ENCODE measurements at places on chromosomes 11 and 22.

DNA sequence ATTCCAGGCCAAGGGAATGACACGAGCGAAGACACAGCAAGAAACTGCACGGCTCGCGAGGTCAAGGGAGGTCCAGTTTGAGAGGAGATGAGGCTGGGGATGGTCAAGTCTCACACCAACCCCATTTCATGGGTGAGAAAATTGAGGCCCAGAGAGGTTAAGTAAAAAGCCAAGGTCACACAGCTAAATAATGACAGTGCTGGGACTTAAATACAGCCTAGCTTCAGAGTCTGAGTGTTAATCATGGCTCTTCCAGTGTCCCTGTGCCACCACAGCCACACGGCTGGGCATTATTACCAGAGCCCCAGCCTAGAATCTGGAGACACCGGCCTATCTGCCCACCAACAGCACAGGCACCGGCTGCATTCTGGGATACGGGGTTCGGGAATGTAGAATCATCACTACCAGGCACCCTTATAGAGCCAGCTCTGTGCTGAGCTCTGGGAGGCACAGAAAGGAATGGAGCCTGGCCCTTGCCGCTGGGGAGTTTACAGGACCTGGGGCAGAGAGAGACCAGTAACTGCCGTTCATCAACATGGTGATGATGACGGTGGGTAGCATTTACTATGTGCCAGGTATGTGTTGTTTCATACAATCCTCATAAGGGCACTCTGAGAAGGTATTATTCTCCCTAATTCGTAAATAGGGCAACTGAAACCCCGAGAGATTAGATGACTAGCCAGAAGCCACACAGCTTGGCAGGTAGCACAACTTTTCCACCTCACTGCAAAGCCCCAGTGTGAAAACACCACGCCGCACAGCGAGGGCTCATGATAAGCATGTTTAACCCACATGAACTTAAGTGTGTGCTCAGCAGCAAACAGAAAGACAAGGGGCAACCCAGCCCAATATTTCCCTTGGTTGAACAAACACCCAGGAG lies 51.8 kb downstream of the CD6 start:
- no peak for DNase-seq

GRCh38 chr11:118790357-118791110 lies 430 bp downstream of the DDX6 start:
- no peak for DNase-seq

GRCh38 chr11:120680322-120680721 lies 168.8 kb downstream of the GRIK4 start:
- no peak for DNase-seq

DNA sequence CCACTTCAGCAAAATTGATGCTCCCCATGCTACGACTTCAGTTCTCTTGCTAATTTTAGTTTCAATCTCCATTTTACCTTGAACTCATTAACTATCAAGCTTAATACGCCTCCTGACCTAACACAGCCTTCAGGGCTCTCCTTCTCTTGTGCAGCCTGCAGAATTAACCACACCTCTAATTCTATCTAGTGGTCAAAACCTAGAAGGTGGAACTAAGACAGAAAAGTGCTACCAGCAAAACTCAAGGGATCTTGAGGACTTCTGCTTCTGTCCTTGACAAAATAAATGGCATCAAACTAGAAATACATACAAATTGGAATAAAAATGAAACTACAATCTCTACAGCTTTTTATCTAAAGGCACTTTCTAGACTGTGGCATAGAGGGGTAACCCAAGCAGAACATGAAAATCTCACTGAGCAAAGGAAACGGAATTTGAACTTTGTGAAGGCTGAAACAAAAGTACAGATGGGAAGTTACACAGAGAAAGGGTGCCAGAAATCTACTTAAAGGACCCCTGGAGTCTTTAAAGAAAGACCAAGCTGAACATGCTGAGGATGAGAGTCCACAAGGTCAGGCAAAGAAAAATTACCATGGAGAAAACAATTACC lies 10.7 kb downstream of the CWF19L2 start:
- DNase-seq, result peak; percentile 19

- no peak for DNase-seq
Observed at GRCh38 chr22:22535662-22536061, 15.6 kb upstream of the ZNF280A start.

DNA sequence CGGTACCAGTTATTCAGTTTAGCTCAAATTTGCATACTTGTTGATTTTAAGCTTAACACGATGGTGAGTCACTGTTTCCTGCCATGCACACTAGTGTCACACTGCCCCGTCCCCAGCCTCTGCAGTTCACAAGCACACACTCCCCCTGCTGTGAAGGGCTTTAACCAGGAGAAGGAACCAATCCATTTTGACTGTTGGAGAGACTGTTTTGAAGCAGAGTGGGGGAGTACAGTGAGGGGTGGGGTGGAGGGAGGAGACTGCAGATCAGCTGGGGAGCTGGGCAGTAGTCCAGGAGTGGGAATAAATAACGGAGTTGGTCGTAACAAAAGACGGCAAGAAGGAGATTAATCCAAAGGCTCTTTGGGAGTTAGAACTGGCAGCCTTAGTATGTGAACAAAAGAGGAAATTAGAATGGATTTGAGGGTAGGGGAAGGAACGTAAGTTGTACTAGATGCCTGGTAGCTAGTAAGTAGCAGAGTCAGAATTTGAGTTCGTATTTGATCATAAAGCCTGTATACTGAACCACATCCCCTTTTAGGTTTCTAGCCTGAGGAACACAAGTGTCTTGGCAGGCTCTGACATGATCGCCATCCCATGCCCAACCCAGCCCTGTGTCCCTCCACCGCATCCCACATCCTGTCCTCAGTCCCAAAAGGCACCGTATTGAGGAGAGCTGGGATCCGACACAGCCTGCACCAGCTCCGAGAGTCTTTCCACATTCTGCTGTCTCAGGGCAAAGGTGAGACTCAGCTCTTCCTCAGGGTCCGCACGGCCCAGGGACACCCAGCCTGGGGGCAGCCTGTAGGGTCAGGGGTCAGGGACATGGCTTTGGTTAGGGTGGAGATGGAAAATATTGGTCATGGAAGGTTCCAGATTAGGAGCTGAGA lies 862 bp downstream of the TPP1 start:
- DNase-seq, result peak; percentile 78

- peak; percentile 64 for DNase-seq
Observed at GRCh38 chr22:20956258-20957101, 10.6 kb upstream of the AIFM3 start.

DNA sequence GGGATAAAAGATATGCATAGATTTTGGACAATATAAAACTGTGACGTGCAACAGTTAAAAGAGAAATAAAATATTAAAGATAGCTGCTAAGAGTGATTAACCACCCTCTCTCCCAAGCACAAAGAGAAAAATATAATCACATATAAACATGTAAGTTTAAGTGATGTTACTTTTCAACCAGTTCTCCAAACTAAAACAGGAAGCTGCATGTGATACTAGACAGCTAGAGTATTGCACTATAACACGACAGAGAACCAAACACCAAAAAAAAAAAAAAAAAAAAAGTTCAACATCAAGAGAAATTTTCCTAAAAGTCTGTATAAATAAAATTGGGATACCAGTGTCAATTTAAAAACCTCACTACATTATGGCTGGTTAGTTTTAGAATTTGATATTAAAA lies 79.1 kb downstream of the PICALM start:
- DNase-seq, result no peak

DNA sequence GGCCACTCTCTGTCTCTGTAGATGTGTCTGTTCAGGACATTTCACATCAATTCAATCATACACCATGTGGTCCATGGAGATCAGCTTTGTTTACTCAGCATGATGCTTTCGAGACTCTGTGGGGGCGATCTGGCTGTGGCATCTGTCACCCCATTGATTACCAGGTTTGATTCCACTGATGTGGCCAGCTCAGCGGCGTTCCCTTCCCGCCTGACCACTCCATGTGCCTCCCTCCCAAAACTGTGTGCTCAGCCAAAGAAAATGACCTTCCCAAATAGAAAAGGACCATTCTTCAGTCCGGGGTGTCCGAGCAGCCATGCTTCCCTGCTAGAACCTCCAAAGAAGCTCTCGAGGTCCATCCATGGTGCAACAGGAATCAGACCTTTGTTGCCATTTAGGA lies 89.1 kb downstream of the BRD1 start:
- no peak for DNase-seq

DNA sequence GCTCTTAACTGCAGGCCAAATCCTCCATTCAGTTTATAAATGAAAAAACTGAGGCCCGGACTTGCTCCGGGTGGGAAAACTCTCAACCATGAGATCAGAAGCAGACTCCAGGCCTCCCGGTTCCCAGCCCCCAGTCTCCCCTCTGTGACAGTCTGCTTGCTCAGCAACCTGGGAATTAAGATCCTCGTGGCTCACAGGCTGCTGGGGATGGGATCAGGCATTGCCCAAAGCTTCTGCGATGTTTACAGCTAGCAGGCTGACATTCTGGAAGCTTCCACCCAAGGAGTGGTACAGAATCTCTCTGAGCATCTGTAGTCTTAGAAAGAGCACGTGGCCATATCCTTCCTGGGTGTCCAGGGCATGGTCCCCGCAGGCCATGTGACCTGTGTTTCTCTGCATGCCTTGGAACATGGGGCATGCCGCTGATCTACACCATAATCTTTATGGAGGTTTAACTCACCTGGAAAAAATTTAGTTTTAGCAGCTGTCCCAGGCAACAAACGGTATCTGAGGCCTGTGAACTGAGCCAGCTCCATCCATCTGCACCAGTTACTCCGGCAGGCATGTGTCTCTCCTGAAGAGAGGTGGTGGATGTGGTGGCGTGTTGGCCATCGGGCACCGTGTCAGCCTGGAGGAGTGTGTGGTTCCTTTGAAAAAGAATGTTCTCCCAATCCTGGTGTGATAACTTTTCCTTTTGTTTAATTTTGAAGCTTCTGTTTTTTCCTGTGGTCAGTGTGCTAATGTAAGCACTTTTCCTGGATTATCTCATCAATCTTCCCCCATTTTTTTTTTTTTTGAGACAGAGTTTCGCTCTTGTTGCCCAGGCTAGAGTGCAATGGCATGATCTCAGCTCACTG lies 7.9 kb downstream of the FBLN1 start:
- no peak for DNase-seq

GRCh38 chr11:85889676-85890579 lies 34.7 kb downstream of the CCDC83 start:
- peak; percentile 93 for DNase-seq

GRCh38 chr11:48006301-48006992 lies 26.1 kb downstream of the PTPRJ start:
- DNase-seq, result peak; percentile 50

- no peak for DNase-seq
Observed at GRCh38 chr11:65709661-65710060, 2.4 kb upstream of the KAT5 start.

- no peak for DNase-seq
Observed at GRCh38 chr22:17087498-17088131, 2.8 kb downstream of the IL17RA start.

- DNase-seq, result no peak
Observed at GRCh38 chr11:104572279-104572678, 326.0 kb downstream of the CASP12 start.

GRCh38 chr11:26575946-26576345 lies 3.9 kb upstream of the MUC15 start:
- DNase-seq, result no peak

DNA sequence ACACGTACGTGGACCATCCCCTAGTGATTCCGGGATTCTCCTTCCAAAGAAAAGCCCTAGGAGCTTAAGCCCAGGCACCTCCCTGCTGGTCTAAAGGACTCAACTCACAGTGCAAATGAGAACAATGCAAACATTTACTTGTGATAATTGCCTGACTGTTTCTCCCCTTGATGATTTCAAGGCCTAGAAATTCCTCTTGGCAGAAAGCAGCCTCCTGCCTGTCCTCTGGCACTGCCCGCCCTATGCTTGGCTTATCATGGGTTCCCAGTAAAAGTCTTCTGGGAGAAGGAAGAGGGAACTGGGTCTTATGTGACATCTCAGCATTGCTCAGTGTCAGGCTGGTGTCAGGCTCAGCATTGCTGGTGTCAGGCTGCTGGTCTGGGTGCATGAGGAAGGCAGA lies 351.8 kb downstream of the SHANK2 start:
- no peak for DNase-seq

GRCh38 chr11:17934194-17934593 lies 78.7 kb downstream of the SERGEF start:
- DNase-seq, result no peak

DNA sequence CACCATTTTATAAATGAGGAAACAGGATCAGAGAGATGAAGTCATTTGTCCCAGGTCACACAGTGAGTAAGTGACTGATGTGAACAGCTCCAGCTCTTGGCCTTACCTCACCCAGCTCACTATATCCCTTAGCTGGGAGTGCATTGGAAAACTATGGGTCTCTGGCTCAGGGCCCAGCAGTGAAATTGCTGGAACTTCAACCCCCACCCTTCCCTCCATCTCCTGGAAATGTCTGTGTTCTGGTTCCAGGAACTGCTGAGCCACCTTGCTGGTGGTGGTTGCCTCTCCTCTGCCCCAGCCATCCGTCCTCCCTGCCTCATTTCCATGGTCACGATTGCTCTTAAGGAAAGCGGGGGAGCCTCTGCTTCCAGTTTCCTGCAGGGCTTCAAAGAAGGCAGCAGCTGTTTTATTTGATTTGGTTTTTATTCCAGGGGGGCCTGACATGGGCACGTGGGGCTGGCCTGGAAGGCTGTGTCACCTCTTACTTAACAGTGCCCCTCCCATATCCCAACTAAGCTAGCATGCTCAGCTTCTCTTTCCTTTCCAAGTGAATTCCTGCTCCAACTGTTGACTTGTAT lies 46.2 kb upstream of the CSTF3 start:
- DNase-seq, result peak; percentile 52

DNA sequence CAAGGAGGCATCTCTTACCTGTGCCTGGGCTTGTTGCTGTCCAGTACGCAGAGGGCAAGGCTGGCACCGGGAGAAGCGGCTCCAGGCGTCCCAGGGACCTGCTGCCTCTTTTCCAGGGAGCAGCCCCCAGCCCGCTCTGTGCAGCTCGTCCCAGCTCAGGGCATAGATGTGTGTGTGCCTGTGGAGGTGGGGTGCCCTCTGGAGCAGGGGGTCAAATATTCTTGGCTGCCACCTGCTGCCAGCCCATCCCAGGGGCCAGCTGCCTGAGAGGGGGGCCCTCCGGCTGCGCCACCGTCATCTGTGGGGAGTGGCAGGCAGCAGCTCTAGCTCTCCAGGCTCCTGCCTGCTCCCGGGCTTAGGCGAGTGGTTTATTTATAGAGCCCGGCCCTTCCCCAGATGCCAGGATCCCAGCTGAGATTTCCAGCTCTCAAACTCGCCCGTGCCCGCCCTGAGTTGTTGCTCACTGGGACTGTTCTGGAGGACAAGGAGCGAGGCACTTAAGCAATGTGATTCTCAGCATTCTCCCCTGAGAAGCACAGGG lies 87.5 kb downstream of the RTL6 start:
- DNase-seq, result no peak

DNA sequence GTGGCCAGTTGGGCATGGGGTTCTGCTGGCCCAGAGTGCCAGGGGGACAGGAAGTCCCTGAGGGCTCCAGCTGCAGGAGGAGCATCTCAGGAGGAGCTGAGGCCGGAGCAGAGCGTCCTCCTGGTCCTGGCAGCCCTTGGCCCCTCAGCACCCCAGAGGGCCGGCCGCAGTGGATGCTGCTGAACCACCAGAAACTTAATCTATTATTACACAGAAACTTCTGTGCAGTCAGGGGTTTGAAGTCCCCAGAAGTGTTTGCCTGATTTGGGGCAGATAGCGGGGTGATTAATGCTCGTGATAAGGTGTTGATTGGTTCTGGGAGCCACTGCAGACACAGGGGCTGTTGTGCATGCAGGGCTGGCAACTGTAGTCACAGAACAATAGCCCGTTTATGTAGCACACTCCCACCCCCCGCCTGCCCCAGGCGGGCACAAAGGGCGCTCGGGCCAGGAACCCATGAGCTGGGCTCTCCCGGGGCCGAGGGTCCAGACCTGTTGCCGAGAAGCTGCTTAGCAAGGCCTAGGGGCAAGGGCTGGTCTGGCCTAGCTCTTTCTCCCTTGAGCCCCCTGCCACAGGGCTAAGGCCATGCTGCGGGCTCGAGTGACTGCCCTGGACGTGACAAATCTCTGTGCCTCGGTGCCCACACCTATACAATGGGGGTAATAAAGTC lies 29.0 kb upstream of the KCNQ1OT1 start:
- no peak for DNase-seq

Measured in renal cortical epithelial cell (primary cell).